CD4-positive, alpha-beta T cell treated with Interleukin-6 at 100 ng/mL for 8 hours (primary cell): ENCODE measurements at places on chromosomes 11 and 22.

- DNase-seq: no peak
Observed at GRCh38 chr22:38397189-38398085, 57.6 kb downstream of the KCNJ4 start.

- no peak for DNase-seq
Observed at GRCh38 chr11:26493616-26494015, 78.4 kb downstream of the MUC15 start.

GRCh38 chr22:19767427-19768341, 7.1 kb downstream of the TBX1 start:
- no peak for DNase-seq

GRCh38 chr22:39814899-39815298, 78.7 kb downstream of the ENTHD1 start:
- DNase-seq: no peak

- no peak for DNase-seq
Observed at GRCh38 chr11:2249189-2249916, 21.0 kb downstream of the ASCL2 start.

DNA sequence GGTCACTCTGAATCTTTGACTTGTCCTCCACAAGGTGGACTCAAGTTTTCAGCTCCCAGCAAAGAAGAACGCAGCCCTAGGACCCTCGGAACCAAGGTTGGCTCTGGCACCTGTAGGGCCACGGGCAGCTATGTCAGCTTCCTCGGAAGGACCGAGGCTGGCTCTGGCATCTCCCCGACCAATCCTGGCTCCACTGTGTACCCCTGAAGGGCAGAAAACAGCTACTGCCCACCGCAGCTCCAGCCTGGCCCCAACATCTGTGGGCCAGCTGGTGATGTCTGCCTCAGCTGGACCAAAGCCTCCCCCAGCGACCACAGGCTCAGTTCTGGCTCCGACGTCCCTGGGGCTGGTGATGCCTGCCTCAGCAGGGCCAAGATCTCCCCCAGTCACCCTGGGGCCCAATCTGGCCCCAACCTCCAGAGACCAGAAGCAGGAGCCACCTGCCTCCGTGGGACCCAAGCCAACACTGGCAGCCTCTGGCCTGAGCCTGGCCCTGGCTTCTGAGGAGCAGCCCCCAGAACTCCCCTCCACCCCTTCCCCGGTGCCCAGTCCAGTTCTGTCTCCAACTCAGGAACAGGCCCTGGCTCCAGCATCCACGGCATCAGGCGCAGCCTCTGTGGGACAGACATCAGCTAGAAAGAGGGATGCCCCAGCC, 2.2 kb downstream of the INPP5J start:
- no peak for DNase-seq

DNA sequence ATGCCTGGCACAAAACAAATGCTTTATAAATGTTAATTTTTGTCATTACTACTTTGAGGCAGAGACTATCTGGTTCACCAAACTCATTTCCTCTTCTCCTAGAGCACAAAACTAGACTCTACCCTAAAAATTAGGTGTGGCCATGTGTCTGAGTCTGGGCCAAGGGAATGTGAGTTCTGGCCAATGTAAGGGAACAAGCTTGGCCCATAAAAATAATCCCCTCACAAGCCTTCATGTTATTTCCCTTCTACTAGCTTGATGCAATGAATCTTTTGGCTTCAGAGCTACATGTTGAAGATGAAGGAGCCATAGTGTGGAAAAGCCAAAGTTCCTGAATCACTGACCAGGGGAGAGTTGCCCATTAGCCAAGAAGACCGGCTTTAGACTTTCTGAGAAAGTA, 406.5 kb upstream of the CCDC90B start:
- DNase-seq: no peak

- no peak for DNase-seq
Observed at GRCh38 chr22:20138417-20138738, 6.8 kb downstream of the ZDHHC8 start.

DNA sequence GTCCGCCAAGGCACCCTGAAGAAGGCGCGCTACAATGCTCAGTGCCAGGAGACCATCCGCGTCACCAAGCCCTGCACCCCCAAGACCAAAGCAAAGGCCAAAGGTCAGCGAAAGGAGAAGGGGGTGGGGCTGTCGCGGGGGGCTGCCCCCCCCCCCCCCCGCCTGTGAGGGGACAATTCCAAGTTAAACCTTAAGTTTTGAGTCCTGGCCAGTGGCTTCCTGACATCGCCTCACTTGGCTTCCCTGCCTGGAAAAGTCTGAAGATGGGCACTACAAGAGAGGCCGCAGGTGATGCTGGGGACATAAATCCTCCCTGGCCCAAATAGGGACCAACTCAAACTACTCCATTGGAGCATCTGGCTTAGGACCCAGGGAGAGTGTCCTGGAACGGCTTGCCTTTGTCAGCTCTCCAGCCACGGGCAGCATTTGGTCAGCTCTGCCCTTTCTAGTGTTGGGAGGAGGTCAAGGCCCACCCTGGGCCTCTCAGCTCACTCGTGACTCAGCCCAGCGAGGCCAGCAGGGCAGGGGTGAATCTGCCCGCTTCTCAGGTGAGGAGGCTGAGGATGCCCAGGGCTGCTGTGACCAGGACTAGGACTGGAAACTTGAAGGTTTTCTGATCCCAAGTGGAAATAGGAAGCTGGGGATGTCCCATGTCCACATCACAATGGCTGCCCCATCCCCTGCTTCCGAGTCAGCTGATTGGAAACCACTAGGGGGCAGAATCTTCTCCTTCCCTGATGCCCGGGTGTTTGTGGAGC, 1.4 kb downstream of the MDK start:
- no peak for DNase-seq
